ENCODE measurements at places on chromosomes 7 and 10. TPM values are rescaled to one million over a fixed set of nuclear protein-coding genes. Genes with fewer than 3 reads are reported as not detected.
A peak's percentile ranks its signal among the peaks of the same experiment; 100 is the strongest.

GRCh38 chr10:108862676-108863350 is 1060.5 kb downstream of the XPNPEP1 start:
- DNase-seq = peak; percentile 67

DNA sequence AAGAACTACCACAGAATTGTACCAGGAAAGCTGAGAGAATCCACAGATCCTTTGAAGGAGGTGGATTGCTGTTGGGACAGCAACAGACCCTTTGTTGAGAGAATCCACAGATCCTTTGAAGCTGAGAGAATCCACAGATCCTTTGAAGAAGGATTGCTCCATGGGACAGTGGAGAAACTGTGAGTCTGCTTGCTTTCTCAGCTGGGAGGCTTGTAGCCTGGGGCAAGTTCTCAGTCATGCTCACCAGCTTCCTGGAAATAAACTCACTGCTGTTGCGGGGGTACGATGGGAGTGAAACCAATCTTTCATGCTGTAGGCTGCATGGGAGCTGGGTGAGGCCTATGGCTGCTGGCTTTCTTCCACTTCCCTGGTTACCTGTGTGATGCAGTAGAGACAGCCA is 106.3 kb downstream of the C7orf25 start:
- no peak for DNase-seq

DNA sequence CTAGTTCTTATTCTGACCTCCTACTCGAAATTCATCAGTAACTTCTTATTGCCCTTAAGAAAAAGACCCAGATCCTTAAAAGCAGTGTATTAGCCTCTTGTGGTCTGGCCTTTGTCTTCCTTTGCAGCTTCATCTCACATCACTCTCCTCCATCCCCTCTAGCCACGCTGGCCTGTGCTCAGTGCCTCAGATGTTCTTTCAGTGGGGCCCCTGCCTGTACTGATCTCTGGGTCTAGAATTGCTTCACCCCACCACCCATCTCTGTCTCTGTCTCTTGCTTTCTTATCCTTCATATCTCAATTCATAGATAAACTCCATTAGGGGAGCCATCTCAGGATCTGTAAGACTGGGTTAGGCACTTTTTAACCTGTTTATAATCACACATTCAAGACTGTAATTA is 1178.5 kb upstream of the C7orf33 start:
- no peak for DNase-seq

- peak; percentile 91 for DNase-seq
Observed at GRCh38 chr10:62577666-62578291, 203.6 kb downstream of the ZNF365 start.

The CYCS gene
- 118 TPM for total RNA-seq

The POM121 gene
- total RNA-seq = 49.1 TPM

All from astrocyte (in vitro differentiated cells and primary cell).